Activated T-cell treated with anti-CD3 and anti-CD28 coated beads, Interleukin-2, amount 50 U/mL, for 72 hours (primary cell): ENCODE measurements at places on chromosomes 1 and 21.

DNA sequence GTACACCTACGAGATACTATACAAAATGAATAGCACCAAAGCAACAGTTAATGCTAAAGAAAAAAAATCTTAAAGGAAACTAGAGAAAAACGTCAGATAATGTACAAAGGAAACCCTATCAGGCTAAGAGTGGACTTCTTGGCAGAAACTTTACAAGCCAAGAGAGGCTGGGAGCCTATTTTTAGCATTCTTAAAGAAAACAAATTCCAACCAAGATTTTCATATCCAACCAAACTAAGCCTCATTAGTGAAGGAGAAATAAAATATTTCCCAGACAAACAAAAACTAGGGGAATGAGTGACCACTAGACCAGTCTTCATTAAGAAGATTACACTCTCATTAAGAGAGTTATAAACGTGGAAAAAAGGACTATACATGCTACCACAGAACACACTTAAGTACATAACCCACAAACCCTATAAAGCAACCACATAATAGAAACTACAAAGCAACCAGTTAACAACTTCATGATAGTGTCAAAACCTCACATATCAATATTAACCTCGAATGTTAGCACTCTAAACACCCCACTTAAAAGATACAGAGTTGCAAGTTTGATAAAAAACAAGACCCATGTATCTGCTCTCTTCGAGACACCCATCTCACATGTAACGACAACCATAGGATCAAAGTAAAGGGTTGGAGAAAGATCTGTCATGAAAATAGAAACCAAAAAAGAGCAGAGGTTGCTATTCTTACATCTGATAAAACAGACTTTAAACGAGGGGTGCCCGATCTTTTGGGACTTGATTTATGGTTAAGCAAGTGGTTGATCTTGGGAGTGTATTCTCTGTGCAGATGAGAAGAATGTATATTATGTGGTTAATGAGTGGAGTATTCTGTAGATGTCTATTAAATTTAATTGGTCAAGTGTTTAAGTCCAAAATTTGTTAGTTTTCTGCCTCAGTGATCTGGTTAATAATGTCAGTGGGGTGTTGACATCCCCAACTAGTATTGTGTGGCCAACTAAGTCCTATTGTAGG is 1301.4 kb downstream of the PLA2G4A start:
- DNase-seq: no peak

GRCh38 chr1:54812801-54813484 is 11.8 kb upstream of the TTC22 start:
- no peak for DNase-seq

- DNase-seq: no peak
Measured at GRCh38 chr1:205014783-205015182, 28.2 kb upstream of the CNTN2 start.

- DNase-seq: no peak
Measured at GRCh38 chr1:81990241-81990640, 189.5 kb downstream of the ADGRL2 start.

DNA sequence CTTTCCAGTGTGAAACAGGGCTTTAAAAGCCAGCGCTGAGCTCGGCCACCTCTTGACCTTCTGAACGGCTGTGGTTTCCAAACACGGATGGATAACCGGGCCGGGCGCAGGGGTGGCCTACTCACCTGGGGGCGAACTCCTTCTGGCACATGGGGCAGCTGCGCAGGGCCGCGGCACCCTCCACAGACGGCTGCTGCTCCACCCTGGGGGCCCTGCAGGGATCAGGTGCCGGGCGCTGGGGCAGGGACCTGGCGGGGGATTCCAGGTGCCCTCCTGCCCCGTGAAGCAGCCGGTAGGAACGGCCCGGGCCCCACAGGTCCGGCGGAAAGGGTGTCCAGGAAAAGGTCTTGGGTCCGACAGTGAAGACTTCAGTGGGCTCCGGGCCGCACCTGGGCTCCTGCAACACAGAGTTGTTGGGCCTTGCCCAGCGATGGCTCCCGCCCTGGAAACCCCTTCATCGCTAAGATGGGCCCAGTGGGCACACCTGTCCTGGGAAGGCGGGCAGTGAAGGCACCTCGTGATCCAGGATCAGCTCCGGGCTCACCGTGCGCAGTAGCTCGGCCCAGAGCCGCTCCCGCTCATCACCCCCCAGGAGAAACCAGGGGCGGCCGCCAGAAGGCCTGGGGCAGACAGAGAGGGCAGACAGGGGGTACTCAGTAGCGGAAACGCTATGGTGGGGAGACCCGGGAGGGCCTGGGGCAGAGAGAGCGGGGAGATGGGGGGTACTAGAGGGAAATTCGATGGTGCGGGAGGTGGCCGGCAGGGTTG is 874 bp downstream of the FAAP20 start:
- DNase-seq: no peak

GRCh38 chr1:207344221-207344620 is 22.7 kb downstream of the CD55 start:
- DNase-seq: no peak

GRCh38 chr21:41632748-41633475 is 125.0 kb upstream of the TMPRSS2 start:
- no peak for DNase-seq

GRCh38 chr1:108913105-108913948 is 36.5 kb downstream of the GPSM2 start:
- no peak for DNase-seq
